ENCODE measurements at places on chromosomes 3 and 15.

- no peak for DNase-seq
Observed at GRCh38 chr15:50791486-50791885, 26.0 kb upstream of the SPPL2A start.

GRCh38 chr3:3559786-3560185 lies 239.4 kb upstream of the LRRN1 start:
- DNase-seq = no peak

GRCh38 chr15:59594493-59594942 lies 17.1 kb upstream of the GCNT3 start:
- no peak for DNase-seq

DNA sequence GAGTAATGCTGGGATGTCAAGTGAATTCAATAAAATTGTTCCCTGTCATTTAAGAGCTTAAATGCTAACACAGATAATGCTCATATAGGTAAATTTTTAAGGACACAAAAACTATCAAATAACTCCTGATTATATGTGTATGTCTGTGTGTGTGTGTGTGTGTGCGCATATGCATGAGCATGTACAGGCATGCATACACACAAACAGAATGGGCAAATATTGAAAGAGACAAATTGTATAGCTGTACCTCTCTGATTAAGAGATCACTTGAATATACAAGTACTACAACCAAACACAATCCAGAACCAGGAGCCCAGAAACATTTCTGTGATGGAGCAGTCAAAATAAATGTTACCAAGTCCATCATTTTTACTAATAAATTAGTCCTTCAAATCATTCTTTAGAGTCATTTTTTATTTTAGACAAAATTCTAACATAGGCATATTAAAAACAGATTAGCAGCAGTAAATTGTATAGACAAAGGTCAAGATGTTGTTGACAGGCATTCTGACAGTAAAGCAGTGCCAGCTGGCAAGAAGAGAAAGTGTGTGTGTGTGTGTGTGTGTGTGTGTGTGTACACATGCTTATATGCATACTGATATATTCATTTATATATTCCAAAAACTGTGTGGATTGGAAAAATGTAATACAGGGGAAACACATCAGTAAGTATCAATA lies 145.3 kb downstream of the CD47 start:
- DNase-seq = no peak

- no peak for DNase-seq
Observed at GRCh38 chr3:100278910-100279309, 18.1 kb downstream of the TBC1D23 start.

GRCh38 chr3:88408935-88409334 lies 259.2 kb downstream of the C3orf38 start:
- no peak for DNase-seq

DNA sequence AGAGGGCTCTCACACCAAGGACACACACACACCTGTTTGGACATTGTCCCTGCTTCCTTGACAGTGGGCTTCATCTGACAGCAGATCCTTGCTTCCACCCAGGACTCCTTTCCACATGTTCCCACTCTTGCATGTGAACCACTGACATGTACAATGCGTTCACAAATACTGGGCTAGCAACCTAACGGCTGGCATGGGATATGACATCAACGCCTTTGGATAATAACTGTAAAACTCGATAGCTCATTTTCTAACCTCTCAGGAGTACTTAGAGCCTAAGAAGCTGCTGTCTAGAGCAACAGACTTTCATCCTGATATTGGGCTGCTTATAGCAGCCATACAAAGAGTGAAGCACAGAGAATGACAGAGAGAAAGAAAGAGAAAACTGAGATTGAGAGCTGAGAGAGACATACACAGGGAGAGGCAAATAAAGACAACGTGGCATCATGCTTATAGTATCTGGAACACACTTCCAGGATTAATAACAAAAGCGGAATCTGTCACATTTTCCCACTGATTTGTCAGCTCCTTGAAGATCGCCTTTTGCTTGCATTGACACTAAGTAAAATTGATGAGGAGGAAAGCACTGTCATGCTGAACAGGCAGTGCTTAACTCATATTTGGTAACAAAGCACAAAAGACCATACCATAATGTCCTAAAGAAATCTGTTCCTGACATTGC lies 1.7 kb downstream of the GUCA1C start:
- DNase-seq = no peak

- DNase-seq = no peak
Observed at GRCh38 chr15:36426691-36427090, 152.7 kb upstream of the CDIN1 start.

DNA sequence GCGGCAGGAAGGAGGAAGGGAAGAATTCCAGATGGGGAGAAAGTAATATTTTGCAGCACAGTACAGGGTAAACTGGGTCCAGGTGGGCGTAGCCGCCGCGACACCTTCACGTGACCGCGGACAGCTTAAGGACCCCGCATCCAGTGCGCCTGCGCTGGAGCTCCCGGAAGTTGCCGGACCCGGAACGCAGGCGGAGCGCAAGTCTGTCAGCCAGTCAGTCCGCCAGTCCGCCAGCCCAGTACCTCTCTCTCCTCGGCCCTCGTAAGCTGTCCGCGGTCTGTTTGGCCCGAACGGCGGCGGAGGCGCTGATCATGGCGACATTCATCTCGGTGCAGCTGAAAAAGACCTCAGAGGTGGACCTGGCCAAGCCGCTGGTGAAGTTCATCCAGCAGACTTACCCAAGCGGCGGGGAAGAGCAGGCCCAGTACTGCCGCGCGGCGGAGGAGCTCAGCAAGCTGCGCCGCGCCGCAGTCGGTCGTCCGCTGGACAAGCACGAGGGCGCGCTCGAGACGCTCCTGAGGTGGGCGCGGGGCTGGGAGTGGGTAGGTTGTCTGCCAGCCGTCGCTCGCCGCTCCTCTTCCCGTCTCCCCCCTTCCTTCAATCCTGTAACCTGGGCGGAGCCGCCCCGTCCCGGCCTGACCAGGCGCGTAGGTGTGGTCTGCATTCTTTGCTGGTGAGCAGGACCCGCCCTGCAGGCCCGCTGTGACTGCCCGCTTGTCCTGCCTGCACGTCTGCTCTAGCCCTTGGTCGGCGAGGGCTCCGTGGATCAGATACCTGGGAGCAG lies at the start of gene PDCD6IP:
TSS of gene PDCD6IP (plus strand) at position 213 of the 784 bp plus-strand sequence. CDS start at position 312, 99 bp downstream.
- DNase-seq = peak; percentile 83

GRCh38 chr3:46882377-46883053 lies 5.0 kb downstream of the PTH1R start:
- no peak for DNase-seq

DNA sequence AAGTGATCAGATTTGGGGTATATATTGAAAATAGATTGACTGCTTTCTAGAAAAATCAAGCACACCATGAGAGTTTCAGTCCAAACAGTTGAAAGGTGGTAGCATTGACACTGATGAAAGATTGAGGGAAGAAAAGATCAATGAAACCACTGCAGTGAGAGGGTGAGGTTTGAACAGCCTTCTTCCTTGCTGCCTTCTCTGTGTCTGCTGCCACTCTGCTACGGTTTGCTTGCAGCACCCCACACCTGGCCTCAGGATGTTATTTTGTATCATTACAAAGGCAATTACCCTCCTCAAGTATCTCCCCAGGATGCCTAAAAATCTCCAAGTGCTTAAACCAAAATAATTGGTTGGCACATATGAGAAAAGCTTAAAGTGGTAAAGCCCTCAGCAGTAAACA lies 683.6 kb upstream of the ARPP21 start:
- DNase-seq = no peak

GRCh38 chr3:63450023-63450422 lies 171.9 kb downstream of the SYNPR start:
- no peak for DNase-seq

- DNase-seq = no peak
Observed at GRCh38 chr3:192079098-192079497, 618.1 kb downstream of the PYDC2 start.

- peak; percentile 40 for DNase-seq
Observed at GRCh38 chr15:83446904-83447709, at the start of gene SH3GL3. TSS of gene SH3GL3 (plus strand) at chr15:83447341. CDS start at chr15:83447534, 193 bp downstream.

GRCh38 chr3:131630097-131630496 lies 127.3 kb upstream of the MRPL3 start:
- DNase-seq = no peak

DNA sequence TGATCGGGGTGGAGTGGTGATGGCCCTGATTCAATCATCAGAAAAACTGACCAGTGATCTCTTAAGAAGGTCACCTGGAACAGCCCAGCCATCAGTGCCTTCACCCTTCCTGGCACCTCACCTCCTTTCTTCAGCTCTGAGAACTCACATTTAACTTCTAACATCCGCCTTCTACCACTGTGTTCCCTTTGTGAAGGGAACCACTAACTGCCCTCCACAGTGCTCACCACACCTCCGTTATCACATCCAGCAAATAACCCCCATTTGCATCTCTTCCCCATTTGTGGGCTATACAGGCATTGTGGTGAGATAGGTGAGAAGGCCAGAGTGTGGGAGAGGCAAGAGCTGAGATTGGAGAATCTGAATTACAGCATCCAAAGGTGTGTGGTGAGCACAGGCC lies 107.4 kb downstream of the PLCL2 start:
- DNase-seq = no peak

DNA sequence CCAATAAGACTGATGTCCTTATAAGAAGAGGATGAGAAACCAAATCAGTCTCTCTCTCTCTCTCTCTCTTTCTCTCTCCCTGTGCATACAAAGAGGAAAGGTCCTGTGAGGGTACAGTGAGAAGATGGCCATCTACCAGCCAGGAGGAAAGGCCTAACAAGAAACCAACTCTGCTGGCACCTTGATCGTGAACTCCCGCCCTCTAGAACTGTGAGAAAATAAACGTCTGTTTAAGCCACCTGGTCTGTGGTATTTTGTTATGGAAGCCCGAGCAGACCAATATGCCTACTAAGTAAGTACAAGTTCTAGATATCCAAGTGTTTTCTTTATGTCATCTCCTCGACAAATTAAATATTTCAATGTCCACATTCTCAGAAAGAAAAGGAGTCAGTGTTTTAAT lies 44.9 kb upstream of the TMC3 start:
- no peak for DNase-seq

GRCh38 chr3:145266368-145266767 lies 894.6 kb downstream of the PLOD2 start:
- no peak for DNase-seq

DNA sequence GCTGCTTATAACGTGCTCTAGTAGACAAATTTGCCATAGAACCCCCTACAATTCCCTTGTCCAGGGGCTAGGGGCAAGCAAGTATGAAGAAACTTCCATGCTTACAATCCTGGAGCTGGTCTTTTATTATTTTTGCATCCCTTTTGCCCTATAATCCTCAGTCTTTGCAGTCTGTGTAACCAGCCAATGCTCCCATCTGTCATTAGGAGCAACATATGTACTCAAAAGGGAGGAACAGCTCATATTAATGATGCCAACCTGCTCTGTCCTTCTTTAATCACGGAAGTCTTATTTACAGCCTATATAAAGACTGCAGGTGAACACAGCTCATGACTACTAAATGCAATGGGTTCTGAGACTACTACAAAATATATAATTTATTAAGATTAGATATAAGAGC lies 263.3 kb downstream of the ZIC1 start:
- no peak for DNase-seq

- DNase-seq = no peak
Observed at GRCh38 chr3:28973609-28974008, 307.3 kb upstream of the RBMS3 start.

- DNase-seq = no peak
Observed at GRCh38 chr3:72385167-72385566, 463.1 kb downstream of the SHQ1 start.

DNA sequence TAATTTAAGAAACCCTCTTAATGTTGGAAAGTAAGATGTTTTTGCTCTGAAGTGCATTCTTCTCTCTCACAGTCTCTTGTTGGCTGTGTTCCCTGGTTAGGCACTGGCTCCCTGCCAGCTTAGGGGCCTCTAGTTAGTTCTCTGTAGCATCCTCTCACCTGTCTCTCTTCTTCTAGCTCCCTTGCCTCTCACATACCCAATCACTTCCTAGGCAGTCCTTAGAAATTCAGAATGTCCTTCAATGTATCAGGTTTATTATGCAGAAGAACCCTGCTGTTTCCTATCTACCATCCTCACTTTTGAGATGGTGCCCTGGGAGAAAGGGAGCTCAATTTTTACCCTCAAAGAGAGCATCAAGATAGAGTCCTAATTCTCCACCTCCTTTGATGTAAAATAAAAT lies 36.2 kb upstream of the CPNE4 start:
- DNase-seq = no peak

GRCh38 chr15:72042865-72043264 lies 75.1 kb downstream of the MYO9A start:
- no peak for DNase-seq

DNA sequence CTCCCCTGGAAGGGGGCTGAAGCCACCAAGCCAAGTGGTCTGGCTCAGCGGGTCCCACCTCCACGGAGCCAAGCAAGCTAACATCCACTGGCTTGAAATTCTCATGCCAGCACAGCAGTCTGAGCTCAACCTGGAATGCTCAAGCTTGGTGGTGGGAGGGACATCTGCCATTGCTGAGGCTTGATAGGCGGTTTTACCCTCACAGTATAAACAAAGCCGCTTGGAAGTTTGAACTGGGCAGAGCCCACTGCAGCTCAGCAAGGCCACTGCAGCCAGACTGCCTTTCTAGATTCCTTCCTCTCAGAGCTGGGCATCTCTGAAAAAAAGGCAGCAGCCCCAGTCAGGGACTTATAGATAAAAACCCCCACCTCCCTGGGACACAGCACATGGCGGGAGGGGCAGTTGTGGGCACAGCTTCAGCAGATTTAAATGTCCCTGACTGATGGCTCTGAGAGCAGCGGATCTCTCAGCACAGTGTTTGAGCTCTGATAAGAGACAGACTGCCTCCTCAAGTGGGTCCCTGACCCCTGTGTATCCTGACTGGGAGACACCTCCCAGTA lies 23.2 kb upstream of the IGSF10 start:
- DNase-seq = no peak

DNA sequence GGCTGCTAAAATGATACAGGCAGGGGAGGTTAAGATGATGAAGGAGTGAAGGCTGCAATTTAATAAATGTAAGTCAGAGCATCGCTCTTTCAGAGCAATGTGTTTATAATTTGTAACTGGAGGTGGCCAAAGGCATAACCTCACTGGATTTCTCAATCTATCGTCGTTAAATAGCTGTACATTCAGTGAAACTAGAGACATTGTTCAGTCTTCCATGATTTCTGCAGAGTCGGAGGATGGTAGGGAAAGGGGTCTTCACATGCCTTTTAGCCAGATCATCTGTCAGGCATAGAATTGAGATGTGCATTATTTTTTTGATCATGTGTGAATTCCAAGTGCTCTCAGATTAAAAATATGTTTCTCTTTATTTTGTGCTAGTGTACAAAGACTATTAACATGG lies 315.4 kb downstream of the OXSM start:
- no peak for DNase-seq

DNA sequence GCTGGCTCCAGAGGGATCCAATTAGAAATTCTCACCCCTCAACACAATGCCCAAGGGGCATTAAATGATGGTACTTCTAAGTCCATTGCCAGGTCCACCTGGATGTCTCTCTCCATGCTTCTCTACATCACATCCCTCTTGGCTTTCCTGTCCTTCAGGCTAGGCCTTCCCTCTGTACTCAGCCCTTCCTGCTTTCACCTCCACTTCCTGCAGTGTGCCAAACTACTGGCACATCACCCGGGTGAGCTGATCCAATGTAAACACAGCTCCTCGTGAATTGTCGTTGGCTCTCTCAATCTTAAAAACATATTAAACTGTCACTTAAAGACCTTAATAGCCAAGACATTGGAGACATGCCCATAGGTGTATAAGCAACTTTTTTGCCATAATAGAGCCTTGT lies 4.0 kb downstream of the LMCD1 start:
- no peak for DNase-seq

- no peak for DNase-seq
Observed at GRCh38 chr3:197435426-197435825, 120.3 kb downstream of the BDH1 start.

All from activated CD4-positive, alpha-beta T cell treated with anti-CD3 and anti-CD28 coated beads, Interleukin-2, amount 50 U/mL, for 24 hours (primary cell).